Upper lobe of right lung (tissue), 1 donor: ENCODE measurements at places on chromosomes 12 and 14. TPM values are rescaled to one million over a fixed set of nuclear protein-coding genes. Genes with fewer than 3 reads are reported as not detected.
A peak's percentile ranks its signal among the peaks of the same experiment; 100 is the strongest.

GRCh38 chr14:105006831-105007592 is 13.9 kb downstream of the CDCA4 start:
- DNase-seq: no peak

DNA sequence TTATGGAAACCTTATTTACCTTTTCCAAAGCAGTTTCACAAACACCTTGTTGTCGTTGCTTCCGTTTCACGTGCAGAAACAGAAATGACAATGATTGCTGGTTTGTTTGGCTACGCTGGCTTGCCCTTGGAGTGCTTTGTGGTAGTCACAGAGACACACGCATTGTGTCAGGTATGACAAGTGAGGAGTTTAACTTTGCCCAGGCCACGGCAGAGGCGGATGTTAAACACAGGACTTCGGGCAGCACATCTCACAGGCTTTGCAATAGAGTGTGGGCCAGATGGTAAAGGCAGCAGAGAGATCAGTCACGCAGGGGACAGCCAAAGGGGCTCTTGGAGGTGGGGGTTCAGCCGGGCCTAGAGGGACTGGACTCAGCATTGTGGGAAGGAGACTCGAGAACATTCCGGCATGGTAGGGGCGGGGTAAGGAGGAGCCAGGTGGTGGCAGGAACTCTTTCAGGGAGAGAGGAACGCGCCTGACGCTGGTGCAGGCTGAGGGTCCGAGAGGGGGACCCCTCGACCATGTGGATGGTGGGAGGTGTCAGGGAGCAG is 59.8 kb upstream of the KCNA1 start:
- DNase-seq: no peak

- peak; percentile 58 for DNase-seq
These were observed 155.1 kb downstream of the CALM1 start for GRCh38 chr14:90551733-90552464.

GRCh38 chr12:71440763-71441748 is 1.5 kb downstream of the LGR5 start:
- DNase-seq: peak; percentile 60

DNA sequence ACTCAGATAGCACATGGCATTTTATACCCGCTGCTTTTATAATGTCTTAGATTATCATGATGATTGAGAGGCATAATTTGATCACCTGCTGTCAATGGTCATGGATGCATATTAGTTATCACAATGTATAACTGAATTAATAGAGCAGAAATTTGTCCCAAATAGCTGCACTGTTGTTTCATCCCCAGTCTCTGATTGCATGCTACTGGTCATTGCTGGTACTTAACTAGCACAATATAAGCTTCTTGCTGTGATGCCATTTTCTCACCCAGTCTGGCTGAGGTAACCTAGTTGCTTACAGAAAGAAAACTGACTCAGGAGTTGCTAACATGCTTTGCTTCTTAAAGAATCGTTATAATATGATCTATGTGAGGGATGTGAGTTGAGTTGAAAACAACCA is 76.8 kb upstream of the PLEKHA5 start:
- DNase-seq: no peak

The TBPL2 gene
- total RNA-seq: not detected

The SERPINA9 gene
- total RNA-seq: not detected

The POTEG gene
- not detected for total RNA-seq

The CISTR gene
- total RNA-seq: not detected
